ENCODE measurements at places on chromosomes 1 and 21.

DNA sequence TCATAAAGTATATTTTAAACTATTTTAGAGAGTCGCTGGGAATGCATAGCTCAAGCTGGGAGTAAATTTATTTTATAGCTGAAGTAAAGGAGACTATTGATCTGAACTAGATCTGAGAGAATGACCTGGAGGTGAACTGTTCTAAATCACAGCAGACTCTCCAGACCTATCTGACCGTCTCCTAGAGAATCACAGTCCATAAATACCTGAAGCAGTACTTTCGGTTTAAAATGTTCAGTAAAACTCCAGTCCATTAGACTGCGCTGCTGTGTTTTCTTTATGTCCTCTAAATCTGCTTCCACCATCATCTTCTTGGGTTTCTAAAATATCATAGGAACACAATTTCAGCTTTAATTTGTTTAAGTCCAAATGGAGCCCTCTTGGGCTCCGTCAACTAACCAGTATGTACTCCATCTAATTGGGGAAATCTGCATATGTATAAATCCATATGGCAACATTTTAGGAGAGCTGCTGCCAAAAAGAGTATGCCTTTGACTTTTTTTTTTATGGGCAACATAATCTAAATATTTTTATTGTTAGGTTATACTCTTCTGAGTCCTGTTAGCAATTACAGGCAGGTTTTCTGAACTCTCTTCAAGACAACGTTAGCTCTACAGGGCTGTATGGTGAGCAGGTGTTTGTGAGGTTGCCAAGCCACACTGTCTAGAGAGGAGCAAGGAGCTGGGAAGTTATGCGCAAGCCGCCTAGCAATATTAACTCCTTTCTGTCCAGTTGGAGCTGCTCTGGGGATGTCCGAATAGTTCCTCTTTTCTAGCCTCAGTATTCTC is 111.2 kb downstream of the SPAG17 start:
- DNase-seq = no peak

- DNase-seq = no peak
Measured at GRCh38 chr21:44702111-44702972, 5.4 kb downstream of the KRTAP10-12 start.

- no peak for DNase-seq
Measured at GRCh38 chr1:30378991-30379581, 344.3 kb downstream of the MATN1 start.

GRCh38 chr1:150464422-150464826 is 22.8 kb upstream of the TARS2 start:
- peak; percentile 80 for DNase-seq

DNA sequence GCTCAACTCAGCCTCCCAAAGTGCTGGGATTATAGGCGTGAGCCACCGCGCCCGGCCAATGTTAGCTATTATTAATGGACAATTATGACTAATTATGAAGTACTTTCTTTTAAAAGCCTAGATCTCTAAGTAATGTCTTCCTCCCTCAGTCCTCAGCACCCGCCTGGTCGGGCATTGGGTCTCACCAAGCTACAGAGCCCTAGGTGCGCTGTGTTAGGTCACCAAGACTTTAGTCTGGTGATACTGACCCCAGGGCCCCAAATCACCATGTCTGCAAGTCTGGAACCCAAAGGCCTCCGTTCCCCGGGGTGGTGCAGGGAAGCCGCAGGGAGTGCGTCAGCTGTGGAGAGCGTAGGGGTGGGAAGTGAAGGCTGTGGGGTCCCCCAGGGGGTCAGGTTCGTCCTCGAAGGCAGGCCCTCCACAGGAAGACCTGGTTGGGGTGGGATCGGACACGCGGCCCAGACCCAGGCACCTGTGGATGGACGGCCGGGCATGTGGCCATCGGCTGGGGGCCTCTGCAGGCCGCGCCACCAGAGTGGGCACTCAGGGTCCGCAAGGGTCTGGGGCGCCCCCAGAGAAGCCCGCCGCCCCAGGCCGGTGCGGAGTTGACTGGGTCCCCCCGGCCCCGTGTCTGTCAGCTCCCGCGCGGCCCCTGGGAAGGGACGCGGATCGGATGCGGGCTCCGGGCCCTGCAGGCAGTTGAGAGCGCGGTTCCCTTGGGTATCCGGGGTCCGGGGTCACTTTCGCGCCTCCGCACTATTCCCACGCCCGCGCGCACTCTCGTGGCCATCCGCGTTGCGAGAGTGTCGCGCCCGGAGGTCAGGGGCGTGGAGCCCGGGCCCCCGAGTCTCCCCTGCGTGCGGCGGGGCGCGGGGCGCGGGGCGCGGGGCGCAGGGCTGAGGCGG is 710 bp upstream of the PDXK start:
- no peak for DNase-seq

DNA sequence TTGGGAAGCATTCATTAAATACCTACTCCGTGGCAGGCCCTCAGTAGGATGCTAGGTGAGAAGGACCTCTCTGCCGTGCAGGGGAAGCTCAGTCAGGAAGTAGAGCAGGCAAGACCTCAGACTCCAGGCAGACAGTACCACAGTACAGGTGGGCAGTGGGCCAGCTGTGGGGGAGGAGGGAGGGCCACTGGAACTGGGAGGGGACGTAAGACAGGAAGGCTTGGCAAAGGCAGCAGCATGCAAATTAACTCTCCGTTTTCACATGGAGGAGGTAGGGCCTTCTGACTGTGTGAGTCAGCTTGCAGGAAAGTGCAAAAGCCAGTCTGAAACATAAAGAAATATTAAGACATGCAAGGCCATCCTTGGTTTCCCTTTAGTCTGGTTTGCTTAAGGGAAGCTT is 157.7 kb downstream of the TRIM33 start:
- no peak for DNase-seq

- DNase-seq = no peak
Measured at GRCh38 chr1:171355727-171356126, 41.7 kb downstream of the FMO4 start.

DNA sequence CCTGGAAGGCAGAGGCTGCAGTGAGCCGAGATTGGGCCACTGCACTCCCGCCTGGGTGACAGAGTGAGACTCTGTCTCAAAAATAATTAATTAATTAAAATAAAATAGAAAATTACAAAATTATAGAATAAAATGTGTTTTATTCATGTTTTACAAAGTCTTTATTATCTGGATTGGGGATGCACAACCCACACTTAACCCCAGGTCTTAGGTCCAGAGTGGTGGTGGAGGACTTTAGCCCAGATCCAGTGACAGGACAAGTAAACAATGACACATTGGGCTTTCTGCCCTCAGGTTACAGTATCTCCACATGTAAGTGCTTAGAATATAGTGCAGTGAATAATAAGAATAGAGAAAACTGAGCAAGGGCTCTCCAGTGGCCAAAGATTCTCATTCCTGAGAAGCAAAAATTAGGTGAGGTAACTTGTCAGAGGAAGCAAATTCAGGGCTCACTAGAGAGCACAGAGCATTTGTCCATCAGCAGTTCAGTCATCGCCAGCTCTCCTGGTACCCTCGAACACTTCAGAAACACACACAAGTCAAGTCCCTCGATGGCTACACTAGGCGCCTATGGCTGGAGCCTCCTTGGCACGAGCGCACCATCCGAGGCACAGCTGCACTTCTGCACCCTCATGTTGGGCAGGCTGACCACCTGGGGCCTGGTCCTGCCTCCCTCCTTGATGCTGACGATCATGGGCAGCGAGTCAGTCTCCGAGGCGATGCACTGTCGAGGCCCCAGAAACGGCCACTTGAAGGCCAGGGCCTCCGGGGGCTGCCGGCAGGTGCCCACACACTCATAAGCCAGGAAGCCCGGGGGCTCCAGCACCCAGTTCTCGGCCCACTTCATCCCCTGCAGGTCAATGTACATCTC is 2.6 kb downstream of the LEFTY1 start:
- peak; percentile 42 for DNase-seq

DNA sequence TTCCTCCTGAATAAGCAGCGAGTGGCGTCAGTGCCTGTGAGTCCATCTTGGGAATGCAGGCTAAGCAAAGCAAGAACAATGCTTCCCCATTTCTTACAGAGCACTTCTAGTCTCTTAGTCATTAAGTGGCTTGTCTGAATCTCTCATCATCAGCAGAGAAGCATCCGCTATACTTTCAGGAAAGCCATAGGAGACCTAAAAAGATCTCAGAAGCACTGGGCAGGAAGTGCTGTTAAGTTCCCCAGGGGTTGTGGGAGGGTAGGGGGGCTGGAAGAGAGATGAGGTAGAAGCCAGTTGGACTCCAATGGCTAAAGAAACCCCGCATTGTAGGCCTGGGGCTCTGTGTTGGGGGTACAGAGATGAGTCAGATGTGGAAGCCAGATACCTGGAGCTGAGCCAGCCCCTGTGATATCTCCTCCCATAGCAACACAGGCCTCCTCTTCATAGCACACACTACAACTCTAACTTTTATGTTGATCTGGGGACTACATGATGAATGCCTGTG is 44.9 kb downstream of the SYT6 start:
- no peak for DNase-seq

GRCh38 chr1:19640363-19641316 is 3.5 kb upstream of the NBL1 start:
- DNase-seq = peak; percentile 42

- peak; percentile 60 for DNase-seq
Measured at GRCh38 chr1:178434360-178434759, 62.4 kb downstream of the CLEC20A start.

- DNase-seq = no peak
Measured at GRCh38 chr1:6129313-6129712, 50.8 kb downstream of the CHD5 start.

DNA sequence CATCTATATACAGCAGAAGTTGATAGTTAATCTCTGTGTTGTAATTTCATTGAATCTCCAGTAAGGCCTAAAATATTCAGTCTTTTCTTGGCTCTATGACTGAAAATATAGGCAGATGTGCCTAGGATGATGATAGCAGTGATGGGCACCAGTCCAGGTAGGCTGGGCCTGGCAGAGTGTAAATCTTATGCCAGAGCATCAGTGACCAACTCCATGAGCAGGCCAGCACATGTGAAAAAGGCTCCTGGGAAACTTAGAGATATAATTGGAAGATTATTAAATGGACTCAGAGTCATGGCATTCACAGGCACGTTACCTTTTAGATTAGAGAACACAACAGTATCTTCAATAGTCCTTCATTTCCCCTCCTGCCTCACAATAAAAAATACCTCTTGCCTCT is 20.7 kb upstream of the CYYR1 start:
- no peak for DNase-seq

GRCh38 chr1:98176936-98177335 is 256.1 kb upstream of the DPYD start:
- DNase-seq = no peak

DNA sequence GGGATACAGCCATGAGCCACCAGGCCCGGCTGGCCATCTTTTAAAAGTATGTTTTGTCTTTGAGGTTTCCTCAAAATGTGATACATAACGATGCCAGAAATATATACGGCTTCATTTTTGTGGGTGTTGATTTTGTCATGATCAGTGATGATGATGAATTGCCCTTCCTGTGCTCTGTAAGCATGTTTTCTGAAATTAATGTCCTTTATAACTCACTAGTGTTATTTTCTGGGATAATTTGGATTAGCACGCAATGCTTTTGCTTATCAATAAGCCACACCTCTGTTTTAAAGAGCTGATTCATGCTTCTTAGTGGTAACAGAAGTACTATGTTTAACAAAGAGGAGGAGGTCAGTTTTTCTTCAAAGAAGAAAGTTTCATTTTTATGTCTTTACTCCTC is 25.6 kb downstream of the PHACTR4 start:
- DNase-seq = no peak

GRCh38 chr1:167514288-167514687 is 4.0 kb downstream of the CD247 start:
- DNase-seq = no peak

- no peak for DNase-seq
Measured at GRCh38 chr1:20847611-20848080, 60.5 kb upstream of the HP1BP3 start.

DNA sequence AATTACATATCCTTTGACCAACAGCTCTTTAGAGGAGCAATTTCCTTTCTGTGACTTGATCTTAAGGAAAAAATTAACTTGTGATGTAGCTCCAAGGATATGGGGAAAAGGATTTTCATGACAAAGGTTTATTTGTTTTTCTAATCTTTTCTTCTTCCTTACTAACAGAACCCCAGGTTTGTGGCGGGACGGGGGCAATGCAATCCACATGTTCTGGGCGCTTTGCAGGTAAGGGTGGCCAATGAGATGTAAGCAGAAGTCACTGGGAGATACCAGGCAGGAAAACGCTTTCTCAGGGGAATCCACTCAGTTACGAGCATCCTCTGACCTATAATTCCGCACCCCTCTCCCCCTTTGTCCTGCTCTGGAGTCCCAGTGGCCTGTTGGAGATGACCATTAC is 122.0 kb downstream of the MRPS6 start:
- DNase-seq = no peak

DNA sequence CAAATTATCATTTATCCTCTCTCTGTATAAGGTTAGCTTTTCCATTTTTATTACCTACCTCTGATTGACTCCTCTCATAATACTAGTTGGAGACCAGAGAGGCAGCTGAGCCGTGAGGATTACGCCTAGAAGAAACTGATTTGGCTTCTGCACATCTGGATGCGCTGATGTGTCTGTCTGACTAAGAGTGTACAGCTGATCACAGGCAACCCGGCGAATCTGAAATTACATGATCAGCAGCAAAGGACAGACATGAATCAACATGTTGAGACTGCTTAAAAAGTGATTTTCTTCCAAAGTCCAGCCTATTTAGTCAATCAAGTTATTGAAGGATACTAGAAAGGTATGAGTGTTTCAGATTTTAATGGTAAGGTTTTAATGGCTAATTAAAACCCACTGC is 81.2 kb downstream of the PCSK9 start:
- DNase-seq = no peak

DNA sequence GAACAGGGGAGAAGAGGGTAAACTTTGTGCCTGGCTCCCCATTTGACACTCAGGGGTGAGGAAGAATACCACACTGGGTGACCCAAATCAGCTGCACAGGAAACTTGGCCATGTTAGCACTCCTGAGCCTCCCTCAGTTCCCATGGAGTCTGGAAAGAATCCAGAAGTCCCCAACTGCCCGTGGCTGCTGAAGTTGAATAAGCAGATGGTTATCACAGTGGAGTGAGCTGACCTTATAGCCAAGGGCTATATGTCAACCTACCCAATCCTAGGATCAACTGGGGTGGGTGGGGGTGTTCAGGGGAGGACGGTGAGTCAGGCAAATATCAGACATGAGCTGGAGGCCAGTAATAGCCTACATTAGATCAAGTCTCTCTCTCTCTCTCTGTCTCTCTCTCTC is 20.4 kb downstream of the KCNH1 start:
- DNase-seq = no peak

DNA sequence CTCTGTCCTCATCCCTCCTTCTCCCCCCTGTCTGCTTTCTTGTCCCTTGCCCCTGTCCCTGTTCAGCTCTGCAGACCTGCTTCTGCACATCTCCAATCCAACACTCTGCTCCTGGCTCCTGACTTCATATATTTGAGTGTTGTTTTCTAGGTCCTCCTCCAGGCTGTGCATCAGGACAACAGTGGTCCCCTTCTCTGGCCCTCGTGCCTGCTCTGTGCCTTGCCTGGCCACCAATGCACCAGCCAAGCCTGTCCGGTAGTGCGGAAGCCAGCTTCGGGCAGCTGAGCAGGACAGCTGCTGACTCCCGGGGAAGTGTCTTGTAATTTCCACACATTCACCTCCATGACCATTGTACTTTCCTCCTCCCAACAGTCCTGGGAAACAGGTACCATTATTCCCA is 203.4 kb upstream of the RAB4A start:
- no peak for DNase-seq

GRCh38 chr21:36504067-36505058 is 24.4 kb upstream of the CLDN14 start:
- DNase-seq = no peak

GRCh38 chr1:203361945-203362719 is 11.2 kb upstream of the FMOD start:
- no peak for DNase-seq

- DNase-seq = no peak
Measured at GRCh38 chr1:93641527-93641926, 40.1 kb downstream of the BCAR3 start.

- DNase-seq = no peak
Measured at GRCh38 chr1:83828456-83828855, 170.5 kb downstream of the TTLL7 start.

All from T47D (cell line).